ENCODE measurements at places on chromosomes 1 and 21. TPM values are rescaled to one million over a fixed set of nuclear protein-coding genes. Genes with fewer than 3 reads are reported as not detected.

GRCh38 chr1:180310095-180310494 lies 80.0 kb downstream of the LHX4 start:
- H3K4me1 ChIP-seq: no peaks in the 10 kb centered on the region
- H3K36me3 ChIP-seq: peaks cover 8% of the 10 kb centered on the region
- DNase-seq: no peak
- H3K27ac ChIP-seq: no peak overlapping the region
- H3K27me3 ChIP-seq: no peaks in the 10 kb centered on the region

- DNase-seq: no peak
- H3K27ac ChIP-seq: no peak overlapping the region
- no peak overlapping the region for H3K4me3 ChIP-seq
- H3K4me1 ChIP-seq: no peaks in the 10 kb centered on the region
- no peaks in the 10 kb centered on the region for H3K36me3 ChIP-seq
Observed at GRCh38 chr1:51014878-51015277, 44.8 kb downstream of the CDKN2C start.

DNA sequence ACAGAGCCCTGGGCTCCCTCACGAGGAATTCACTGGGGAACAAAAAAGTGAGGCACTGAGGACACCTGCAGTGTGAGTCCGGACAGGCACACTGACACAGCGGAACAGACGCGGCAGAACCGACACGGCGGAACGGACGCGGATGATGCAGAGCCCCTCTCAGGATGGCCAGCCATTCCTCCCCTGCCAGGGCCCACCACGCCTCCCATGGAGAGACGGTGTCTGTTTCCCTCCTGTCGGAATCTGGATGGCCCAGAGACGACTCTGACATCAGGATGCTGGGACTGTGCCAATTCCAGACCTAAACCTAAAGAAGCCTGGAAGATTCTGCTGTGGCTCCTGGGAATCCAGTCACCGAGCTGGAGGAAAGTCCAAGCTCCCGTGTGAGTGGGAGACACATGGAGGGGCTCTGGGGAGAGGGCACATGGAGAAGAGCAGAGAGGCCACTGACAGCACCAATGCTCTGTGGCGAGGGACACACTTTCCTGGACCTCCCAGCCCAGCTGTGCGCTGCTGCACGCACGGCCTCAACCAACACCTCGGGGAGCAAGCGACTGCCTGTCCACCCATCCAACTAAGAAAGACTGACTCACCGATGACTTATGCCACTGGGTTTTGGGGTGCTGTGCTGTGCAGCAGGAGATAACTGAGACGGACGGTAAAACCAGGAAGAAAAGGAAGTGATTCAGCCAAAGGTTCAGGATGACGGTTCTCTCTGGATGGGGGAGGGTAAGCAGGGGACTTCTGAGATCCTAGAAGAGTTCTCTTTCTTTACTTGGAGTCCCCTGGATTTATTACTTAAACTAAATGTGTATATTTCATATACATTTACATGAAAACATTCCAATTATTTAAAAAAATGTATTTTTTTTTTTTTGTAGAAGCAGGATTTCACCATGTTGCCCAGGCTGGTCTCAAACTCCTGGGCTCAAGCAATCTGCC lies 23.3 kb downstream of the ZBTB17 start:
- peaks cover 8% of the 10 kb centered on the region for H3K36me3 ChIP-seq
- H3K27me3 ChIP-seq: no peaks in the 10 kb centered on the region
- peaks cover 98% of the 10 kb centered on the region for H3K4me1 ChIP-seq
- DNase-seq: peak; percentile 52
- H3K27ac ChIP-seq: peak overlapping the region; percentile 14

The TMEM167B gene
- 57.1 TPM for total RNA-seq

- H3K4me3 ChIP-seq: no peak overlapping the region
- H3K4me1 ChIP-seq: no peaks in the 10 kb centered on the region
Observed at GRCh38 chr1:169867012-169867675, 26.6 kb downstream of the SCYL3 start.

GRCh38 chr21:32834916-32835235 lies 63.3 kb upstream of the PAXBP1 start:
- no peak overlapping the region for H3K4me3 ChIP-seq
- no peaks in the 10 kb centered on the region for H3K4me1 ChIP-seq

GRCh38 chr1:174726167-174726879 lies 273.4 kb upstream of the CACYBP start:
- H3K4me3 ChIP-seq: no peak overlapping the region
- DNase-seq: no peak
- no peaks in the 10 kb centered on the region for H3K4me1 ChIP-seq
- no peaks in the 10 kb centered on the region for H3K36me3 ChIP-seq
- H3K27me3 ChIP-seq: no peaks in the 10 kb centered on the region

The ZNF683 gene
- not detected for total RNA-seq

- no peaks in the 10 kb centered on the region for H3K27me3 ChIP-seq
- H3K27ac ChIP-seq: no peak overlapping the region
- H3K4me3 ChIP-seq: no peak overlapping the region
- peaks cover 25% of the 10 kb centered on the region for H3K4me1 ChIP-seq
- DNase-seq: no peak
Observed at GRCh38 chr1:198212675-198213074, 55.9 kb downstream of the NEK7 start.

DNA sequence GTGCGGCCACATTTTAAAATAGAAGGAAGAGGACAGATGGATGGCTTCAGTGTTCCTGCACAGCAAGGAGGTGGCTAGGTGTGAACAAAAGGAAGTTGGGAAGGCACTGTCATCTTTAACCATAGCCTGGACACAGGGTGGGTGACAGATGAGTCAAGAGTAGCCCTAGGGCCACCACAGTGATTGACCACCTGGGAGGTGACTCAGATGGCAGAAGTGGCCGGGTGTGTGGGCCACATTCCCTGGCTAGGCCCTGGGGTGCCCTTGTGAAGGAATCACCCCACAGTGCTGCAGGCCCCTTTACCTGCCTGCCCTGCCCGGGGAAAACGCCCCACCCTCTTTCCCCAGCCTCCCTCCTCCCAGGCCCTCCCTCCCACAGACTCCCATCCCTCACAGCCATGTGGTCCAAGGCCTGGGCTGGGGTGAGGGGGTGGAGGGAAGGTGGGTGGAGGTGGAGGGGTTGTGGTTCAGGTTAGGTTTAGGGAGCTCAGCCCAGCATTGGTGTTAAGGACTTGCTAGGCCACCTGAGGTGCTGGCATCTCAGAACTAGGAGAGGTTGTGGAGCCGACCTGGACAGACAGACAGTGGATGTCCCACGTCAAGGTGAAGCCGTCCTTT lies 59.1 kb downstream of the SPSB1 start:
- H3K4me3 ChIP-seq: no peak overlapping the region
- no peak for DNase-seq
- H3K36me3 ChIP-seq: no peaks in the 10 kb centered on the region
- peak overlapping the region; percentile 6 for H3K27ac ChIP-seq
- no peaks in the 10 kb centered on the region for H3K27me3 ChIP-seq

The LCE3D gene
- total RNA-seq: not detected

DNA sequence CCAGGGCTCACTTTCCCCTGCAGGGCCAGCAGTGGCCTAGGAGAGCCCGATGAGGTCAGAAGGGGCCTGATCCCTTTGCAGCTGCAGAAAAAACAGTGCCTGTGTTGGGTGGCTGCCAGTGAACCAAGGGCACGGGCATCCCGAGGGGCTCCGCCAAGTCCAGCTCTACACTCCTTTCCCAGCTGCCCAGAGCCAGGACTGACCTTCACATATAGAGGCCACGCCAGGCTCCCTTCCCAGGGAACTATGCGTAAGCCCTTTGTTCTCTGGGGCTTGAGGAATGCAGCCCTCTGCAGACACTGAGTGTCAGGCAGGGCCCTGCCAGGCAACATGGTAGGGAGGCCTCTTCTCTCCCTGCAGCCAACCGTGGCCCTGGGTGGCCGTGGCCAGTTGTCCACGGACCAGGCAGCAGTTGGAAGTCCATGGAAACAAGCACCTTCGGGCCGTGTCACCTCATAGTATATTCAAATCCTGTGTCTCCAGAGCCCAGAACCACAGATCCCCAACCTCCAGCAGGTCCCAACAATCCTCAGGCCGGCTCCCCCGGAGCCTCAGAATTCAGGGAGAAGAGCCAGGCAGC lies 194.0 kb downstream of the NPHP4 start:
- no peak overlapping the region for H3K4me3 ChIP-seq
- H3K27ac ChIP-seq: no peak overlapping the region
- no peaks in the 10 kb centered on the region for H3K36me3 ChIP-seq
- H3K4me1 ChIP-seq: no peaks in the 10 kb centered on the region
- DNase-seq: no peak
- H3K27me3 ChIP-seq: no peaks in the 10 kb centered on the region

GRCh38 chr1:15436881-15437442 lies 1.3 kb upstream of the CTRC start:
- no peak overlapping the region for H3K4me3 ChIP-seq
- no peaks in the 10 kb centered on the region for H3K4me1 ChIP-seq
- H3K36me3 ChIP-seq: no peaks in the 10 kb centered on the region

DNA sequence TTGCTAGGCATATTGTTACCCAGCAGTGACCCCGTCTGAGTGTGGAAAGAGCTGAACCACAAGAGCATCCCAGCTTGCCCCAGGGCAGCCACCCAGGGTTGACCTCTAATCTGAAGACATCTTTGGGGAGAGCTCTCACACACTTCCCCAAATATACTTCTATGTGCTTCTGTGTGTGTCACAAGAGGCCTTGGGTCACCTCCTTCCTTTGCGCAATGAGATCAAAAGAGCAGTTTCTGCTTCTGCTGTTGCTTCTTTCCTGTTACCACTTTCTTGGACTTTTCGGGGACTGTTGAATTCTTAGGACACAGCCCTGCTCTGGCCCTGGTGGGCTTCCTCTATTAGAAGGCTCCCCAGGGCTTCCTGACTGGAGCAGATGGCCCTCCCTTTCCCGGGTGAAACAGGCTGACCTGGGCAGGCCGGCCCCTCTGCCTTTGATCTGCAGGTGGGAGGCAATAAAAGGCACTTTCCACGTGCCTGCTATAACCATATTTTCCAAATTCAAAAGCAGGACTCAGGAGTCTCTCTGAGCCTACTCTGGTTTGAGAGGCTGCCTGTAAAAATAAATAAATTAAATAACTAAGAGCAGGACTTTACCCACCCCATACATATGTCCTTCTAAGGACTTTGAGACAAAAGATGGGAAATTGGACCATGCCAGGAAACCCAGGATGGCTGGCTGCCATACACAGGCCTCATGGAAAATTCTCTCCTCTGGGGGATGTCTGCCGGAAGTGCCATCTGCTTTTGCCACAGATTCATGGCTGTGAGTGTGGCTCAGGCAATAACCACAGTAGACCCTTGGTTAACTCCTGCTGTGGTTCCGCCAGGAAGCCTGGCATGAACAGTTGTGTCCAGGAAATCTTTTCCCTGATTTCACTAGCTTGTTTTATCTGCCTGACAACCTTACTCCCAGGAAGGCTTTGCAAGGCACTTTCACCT lies 28.3 kb upstream of the RCSD1 start:
- peak overlapping the region; percentile 74 for H3K4me3 ChIP-seq
- H3K4me1 ChIP-seq: peaks cover 39% of the 10 kb centered on the region
- H3K27me3 ChIP-seq: no peaks in the 10 kb centered on the region
- peak overlapping the region; percentile 97 for H3K27ac ChIP-seq

- H3K4me3 ChIP-seq: no peak overlapping the region
- H3K27ac ChIP-seq: no peak overlapping the region
- H3K4me1 ChIP-seq: peaks cover 71% of the 10 kb centered on the region
- no peaks in the 10 kb centered on the region for H3K27me3 ChIP-seq
Observed at GRCh38 chr1:26784023-26784871, 3.5 kb upstream of the PIGV start.

The CLCA4 gene
- total RNA-seq: not detected

DNA sequence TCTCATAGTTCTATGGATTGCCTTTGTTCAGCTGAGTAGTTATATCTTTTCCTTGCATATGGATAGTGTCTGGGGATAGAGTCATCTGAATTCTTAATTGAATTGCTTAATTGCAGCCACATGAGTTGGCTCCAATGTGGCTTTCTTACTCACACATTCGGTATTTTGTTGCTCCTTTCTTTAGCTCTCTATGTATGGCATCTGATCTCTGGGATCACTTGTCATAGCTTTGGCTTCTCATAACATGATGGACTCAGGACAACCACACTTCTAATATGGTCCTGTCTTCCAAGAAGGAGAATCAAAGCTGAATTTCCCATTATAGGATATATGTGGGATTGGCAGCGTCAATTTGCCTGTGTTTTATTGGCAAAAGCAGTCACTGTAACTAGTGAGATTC lies 716.2 kb downstream of the NCAM2 start:
- H3K4me1 ChIP-seq: no peaks in the 10 kb centered on the region
- DNase-seq: no peak
- H3K27me3 ChIP-seq: no peaks in the 10 kb centered on the region

DNA sequence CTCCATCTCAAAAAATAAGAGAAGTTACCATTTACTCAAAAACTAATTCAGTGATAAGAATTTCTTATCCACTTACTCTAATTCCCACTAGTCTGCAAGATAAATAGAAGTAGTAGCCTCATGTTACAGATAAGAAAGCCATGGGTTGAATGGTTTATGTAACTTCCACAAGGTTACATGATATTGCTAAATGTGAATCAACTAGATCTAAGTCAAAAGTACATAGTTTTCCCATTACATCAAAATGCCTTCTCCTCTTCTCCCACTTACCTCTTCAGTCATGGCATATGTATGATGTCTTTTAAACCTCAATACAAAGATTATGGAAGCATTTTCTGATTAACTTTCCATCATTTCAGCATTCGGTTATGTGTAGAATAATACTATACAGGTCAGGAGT lies 108.5 kb downstream of the ASH1L start:
- H3K4me1 ChIP-seq: peaks cover 17% of the 10 kb centered on the region
- no peak overlapping the region for H3K27ac ChIP-seq
- DNase-seq: no peak
- H3K36me3 ChIP-seq: no peaks in the 10 kb centered on the region
- no peak overlapping the region for H3K4me3 ChIP-seq

The C2CD4D gene
- total RNA-seq: 4.4 TPM

The DNASE2B gene
- total RNA-seq: not detected

GRCh38 chr1:20511518-20512428 lies 3.8 kb upstream of the MUL1 start:
- H3K4me3 ChIP-seq: no peak overlapping the region
- no peaks in the 10 kb centered on the region for H3K27me3 ChIP-seq
- peaks cover 8% of the 10 kb centered on the region for H3K4me1 ChIP-seq
- no peak for DNase-seq
- no peak overlapping the region for H3K27ac ChIP-seq

GRCh38 chr1:56538532-56538931 lies 40.8 kb downstream of the PLPP3 start:
- no peak overlapping the region for H3K4me3 ChIP-seq
- H3K27me3 ChIP-seq: no peaks in the 10 kb centered on the region
- H3K4me1 ChIP-seq: no peaks in the 10 kb centered on the region
- DNase-seq: no peak
- no peaks in the 10 kb centered on the region for H3K36me3 ChIP-seq

DNA sequence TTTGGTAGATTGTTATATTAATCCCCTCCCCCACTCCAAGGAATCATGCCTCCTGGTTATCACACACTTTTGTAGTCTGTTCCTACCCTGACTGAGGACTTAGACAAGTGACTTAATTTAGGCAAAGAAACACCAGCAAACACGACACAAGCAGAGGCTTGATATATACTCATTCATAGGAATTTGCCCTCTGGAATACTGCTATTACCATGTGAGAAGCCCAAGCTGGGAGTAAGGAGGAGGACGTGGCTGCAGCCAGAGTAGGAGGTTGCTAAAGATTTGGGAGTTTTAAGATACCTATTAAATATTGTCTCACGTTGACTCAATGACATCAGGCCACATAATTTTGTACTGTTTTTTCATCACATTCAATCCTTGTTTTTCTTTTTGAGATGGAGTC lies 100.2 kb downstream of the LRRC53 start:
- no peak overlapping the region for H3K4me3 ChIP-seq
- DNase-seq: no peak
- no peaks in the 10 kb centered on the region for H3K27me3 ChIP-seq
- no peaks in the 10 kb centered on the region for H3K4me1 ChIP-seq
- H3K27ac ChIP-seq: no peak overlapping the region
- H3K36me3 ChIP-seq: no peaks in the 10 kb centered on the region

The LCE1F gene
- total RNA-seq: not detected
